Activated naive CD8-positive, alpha-beta T cell treated with anti-CD3 and anti-CD28 coated beads, Interleukin-2, amount 50 U/mL, for 16 hours (primary cell): ENCODE measurements at places on chromosomes 12 and 14.
A peak's percentile ranks its signal among the peaks of the same experiment; 100 is the strongest.

DNA sequence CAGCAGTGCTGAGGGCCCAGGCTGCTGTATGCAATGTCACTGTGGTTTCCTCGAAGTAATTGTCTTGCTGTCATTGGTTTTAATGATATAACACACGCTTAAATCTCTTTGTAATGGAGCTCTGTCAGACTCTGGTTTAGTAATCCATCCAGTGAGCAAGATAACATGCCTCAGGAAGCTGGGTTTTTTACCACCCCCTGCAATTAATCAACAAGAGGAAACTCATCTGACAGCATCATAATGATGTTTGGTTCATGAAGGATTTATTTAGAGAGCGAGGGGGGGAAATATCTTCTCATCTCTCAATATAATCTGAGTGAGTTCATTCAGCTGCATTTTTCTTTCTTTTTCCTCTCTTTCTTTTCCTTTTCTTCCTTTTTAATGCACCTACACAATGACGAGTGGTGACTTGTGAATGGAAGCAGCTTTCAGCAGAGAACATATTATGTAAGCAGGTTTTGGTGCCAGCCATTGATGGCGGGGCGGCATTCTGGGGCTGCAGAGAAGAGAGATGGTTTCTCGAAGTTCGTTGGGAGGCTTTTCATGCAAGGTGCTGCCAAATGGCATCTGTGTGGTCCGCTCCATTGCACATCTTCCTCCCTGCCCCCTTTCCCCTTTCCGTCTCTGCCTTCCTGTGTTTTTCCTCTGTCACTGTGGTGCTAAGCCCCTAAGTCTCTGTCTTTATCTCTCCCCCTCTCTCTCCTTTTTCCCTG is 6.7 kb downstream of the RPH3A start:
- no peak for DNase-seq

DNA sequence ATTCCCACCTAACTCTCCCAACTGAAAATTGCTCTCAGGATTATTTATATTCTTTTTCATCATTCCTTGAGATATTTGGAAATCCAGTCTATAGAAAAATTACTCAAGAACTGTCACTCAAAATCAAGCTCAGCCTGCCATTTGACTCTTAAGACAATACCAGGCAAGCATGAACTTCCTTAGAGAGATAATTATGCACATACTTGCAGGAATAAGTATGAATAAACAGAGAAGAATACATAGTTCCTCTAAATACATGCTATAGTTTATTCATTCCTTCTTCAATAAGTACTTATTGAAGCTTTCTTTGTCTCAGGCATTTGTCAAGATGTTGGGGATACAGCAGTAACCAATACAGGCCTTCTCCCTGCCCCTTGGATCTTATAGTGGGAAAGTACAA is 154.1 kb downstream of the SRGAP1 start:
- no peak for DNase-seq

DNA sequence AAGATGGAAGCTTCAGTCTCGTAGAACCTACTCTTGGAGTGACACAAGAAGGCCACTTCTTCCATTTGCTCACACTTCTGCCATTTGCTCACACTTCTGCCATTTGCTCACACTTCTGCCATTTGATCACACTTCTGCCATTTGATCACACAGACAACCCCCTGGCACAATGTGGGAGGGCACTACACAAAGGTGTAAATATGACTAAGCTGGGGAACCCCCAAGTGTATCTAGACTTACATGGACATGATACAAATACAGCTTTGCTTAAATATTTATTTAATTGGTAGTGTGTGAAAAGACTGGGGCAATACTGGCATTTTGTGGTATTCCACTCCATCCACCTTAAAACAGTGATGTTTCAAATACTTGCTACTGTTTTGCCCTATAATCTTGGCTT is 296.2 kb upstream of the PPFIA2 start:
- no peak for DNase-seq

GRCh38 chr12:131607658-131608447 is 103.0 kb upstream of the SFSWAP start:
- no peak for DNase-seq

DNA sequence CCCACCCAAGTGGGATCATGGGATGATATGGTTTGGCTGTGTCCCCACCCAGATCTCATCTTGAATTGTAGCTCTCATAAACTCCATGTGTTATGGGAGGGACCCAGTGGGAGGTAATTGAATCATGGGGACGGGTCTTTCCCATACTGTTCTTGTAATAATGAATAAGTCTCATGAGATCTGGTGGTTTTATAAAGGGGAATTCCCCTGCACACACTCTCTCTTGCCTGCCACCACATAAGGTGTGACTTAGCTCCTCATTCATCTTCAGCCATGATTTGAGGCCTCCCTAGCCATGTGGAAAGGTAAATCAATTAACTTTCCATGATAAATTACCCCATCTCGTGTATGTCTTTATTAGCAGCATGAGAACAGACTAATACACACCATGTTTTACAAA is 109.2 kb downstream of the IGF1 start:
- DNase-seq = no peak

GRCh38 chr12:32533971-32534590 is 134.7 kb downstream of the FGD4 start:
- no peak for DNase-seq

- DNase-seq = no peak
Measured at GRCh38 chr12:94768398-94769046, 118.2 kb upstream of the TMCC3 start.

- DNase-seq = no peak
Measured at GRCh38 chr12:14691560-14691959, 4.8 kb downstream of the GUCY2C start.

- DNase-seq = no peak
Measured at GRCh38 chr14:90533591-90534021, 136.8 kb downstream of the CALM1 start.

DNA sequence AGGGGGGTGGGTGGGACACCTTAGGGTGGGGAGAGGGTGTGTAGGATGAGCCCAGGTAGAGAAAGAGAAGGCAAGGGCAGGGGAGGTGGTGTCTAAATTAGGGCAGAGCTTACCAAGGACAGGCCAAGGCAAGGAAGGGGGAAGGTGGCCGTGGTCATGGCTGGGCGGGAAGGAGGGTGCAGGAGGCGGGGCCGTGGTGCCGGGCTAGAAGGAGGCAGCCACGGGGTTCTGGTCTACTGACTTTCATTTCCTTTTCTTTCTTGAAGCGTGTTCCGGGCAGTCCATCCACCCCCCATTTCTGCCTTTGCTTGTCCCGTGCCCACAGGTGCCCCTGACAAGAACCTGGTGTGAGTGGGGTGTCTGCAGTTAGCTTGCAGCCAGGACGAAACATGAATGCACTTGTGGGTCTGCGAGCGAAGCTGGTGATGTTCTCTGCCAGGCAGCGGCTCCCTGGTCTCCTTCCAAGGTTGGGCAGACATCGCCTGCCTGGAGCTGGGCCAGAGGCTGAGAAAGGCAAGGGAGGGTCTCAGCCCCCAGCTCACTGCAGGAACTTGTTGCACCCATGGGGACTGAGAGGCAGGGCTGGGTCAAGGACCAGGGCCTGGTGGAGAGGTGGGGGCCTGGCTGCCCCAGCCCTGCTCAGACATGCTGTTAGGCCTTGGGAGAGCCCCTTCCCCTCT is 58.2 kb downstream of the KIF26A start:
- DNase-seq = no peak

DNA sequence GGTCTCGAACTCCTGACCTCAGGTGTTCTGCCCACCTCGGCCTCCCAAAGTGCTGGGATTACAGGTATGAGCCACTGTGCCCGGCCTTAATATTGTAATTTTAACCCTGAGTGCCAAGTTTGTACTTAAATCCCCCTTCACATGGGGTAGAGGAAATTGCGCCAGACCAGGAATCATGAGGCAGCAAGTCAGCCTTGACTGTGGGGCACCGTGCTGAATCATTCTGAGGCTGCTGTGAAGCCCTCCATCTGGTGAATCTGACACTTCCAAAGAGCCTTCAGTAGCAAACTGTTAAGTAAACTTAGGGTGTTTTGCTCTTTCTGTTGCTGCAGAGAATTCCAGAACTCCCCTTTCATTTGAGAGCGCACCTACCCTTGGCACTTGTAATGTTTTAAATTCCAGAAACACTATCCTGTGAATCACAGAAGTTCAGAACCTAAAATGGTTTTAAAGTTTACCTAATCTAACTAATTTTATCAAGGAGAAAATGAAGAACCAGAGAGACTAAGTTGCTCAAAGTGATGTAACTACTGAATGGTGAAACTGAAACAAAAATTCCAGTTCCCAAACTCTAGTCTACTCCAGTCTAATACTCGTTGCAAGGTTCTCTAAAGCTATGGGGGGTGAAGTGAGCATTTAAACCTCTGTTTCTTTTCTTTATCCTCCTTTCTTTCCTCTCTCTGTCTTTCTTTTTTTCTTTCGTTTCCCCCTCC is 7.5 kb downstream of the HEBP1 start:
- no peak for DNase-seq

DNA sequence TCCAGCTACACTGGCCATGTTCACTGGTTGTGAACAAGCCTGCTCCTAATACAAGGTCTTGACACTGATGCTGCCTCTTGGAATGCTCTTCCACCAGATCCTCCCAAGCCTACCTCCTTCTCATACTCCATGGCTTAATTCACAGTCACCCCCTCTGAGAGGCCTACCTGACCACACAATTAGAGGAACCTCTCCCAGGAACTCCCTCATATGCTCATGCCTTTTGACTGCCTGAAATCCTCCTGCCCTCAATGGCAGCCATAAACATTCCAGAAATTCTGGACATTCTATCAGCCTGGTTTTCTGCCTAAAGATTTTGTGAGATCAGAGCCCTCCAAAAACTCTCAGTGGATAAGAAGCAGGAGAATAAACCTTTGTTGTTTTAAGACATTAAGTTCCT is 340.2 kb downstream of the C12orf75 start:
- DNase-seq = no peak

DNA sequence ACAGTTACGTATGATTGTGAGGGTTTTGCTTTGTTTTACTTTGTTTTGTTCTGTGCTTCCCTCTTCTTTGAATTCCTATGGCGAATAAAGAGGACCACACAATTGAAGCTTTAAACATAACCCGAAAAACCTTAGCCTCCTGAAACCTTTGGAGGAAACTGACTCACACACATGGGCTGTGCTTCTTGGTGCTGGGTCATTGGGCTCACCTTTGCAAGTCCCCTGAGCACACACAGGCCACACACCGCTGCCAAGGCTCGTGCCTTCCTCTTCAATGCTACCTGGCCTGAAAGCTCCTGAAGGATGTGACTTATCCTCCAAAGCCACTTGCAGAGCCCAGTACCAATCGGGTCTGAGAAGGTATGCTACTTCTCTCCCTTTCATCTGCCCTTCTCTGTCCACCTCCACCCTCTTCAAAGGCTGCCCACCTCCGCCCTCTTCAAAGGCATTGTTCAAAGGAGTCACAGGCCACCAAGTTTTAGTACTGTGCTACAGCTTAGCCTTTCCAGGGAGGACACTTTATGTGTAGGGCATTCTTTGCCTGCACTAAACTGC is 114.6 kb downstream of the FOXN3 start:
- no peak for DNase-seq

DNA sequence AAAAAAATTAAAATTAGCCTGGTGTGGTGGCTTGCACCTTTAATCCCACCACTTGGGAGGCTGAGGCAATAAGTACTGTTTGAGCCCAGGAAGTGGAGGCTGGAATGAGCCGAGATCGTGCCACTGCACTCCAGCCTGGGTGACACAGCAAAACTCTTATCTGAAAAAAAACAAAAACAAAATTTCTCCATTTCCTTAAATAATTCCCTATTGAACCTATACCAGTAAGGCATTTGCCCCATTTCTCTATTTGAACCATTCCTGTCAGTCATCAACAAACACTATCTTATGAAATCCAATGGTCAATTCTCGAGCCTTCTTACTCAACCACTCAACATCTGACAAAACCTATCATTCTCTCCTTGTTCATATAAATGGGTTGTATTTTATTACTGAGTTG is 14.7 kb downstream of the SLC2A14 start:
- no peak for DNase-seq

DNA sequence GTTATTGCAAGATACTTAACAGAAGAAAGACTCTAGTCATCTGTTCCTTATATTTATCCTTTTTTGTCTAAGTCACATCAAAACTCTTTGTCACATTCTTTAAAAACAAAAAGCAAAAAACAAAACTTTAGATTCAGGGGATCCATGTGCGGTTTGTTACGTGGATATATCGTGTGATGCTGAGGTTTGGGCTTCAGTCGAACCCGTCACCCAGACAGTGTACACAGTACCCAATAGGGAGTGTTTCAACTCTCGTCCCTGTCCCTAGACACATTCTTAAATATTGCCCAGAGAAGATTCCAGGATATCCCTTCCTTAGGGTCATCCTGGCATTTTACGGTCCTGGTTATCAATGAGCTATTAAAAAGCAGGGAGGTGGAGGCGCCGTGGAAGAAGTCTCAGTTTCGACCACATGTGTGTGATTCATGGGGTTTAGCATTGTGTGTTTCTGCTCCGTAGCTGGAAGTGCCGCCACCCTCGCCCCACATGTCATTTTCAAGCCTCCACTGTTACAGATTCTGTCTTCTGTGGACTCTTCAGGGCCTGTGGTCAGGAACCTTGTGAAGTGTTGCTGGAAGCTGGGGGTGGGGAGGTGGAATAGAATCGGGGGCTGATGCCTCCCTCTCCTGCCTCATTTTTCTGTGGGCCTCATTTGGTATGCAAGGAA is 19.9 kb downstream of the CCND2 start:
- no peak for DNase-seq

GRCh38 chr14:69107407-69108003 is 45.4 kb downstream of the DCAF5 start:
- no peak for DNase-seq

- DNase-seq = peak; percentile 27
Measured at GRCh38 chr12:49636979-49637755, 13.8 kb downstream of the PRPF40B start.

DNA sequence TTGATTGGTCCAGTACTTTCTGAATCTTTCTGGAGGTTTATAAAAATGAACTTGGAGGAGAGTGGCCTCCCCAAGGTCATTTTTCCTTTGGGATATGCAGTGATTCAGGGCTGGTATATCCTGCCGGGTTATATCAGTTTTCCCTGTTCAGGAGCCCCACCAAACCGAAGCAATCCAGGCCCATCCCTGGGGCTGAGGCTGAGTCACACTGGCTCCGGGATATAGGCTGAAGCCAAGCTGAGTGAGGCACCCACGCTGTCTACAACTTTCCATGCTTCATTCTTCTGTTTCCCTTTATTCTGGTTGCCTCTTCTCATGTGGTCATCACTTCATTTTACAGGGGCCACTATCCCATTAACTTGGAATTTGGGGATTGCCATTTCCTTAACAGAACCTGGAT is 3.4 kb downstream of the SSPN start:
- DNase-seq = no peak
